ENCODE measurements at places on chromosomes 7 and 10.

DNA sequence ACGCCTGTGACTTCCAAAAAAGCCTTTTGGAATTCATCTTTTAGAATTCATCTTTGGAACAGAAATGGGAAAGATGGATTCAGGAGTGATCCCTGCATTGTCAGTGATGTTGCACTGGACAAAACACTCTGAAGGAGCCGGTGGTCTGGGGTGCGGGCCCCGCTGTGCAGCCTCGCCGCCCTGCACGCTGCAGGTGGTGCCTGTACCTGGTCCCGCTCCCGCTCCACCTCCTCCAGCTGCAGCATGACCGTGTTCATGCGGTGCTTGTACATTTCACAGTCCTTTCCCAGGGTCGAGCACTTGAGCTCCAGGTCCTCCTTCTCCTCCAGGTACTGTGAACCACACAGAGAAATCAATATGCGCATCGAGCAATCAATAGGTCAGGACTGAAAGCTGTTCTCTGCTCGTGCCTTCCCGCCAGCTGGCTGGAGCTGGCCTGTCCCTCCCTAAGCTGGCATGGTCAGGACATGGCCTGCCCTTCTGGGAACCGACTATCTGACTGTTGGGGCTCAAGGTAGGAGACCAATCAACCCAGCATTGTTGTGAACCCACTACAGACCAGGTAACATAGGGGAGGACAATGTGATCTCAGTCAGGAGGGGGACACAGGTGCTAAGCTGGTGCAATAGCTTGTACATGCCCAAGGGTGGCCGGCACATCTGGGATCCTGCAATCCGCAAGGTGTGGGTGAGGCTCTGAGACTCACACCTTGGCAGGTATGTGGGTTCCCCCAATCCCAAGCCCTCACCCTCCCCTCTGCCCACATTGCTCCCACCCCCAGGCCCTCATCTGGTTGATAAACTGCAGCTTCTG, 93.8 kb upstream of the GNA12 start:
- no peak for DNase-seq

DNA sequence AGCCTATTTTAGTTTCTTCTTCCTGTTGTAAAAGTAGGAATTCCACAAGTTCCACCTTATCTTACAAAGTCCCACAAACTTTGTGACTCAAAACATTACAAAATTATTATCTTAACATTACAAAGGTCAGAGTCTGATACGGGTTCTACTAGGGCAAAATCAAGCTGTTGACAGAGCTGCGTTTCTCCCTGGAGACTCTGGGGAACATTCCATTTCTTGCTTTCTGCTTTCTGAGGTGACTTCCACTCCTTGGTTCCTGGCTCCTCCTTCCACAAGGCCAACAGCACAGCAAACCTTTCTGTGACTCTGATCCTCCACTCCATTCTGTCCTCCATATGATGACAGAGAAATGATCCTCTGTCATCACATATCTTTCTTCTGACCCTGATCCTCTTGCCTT, 10.6 kb downstream of the OR2F1 start:
- DNase-seq = no peak

DNA sequence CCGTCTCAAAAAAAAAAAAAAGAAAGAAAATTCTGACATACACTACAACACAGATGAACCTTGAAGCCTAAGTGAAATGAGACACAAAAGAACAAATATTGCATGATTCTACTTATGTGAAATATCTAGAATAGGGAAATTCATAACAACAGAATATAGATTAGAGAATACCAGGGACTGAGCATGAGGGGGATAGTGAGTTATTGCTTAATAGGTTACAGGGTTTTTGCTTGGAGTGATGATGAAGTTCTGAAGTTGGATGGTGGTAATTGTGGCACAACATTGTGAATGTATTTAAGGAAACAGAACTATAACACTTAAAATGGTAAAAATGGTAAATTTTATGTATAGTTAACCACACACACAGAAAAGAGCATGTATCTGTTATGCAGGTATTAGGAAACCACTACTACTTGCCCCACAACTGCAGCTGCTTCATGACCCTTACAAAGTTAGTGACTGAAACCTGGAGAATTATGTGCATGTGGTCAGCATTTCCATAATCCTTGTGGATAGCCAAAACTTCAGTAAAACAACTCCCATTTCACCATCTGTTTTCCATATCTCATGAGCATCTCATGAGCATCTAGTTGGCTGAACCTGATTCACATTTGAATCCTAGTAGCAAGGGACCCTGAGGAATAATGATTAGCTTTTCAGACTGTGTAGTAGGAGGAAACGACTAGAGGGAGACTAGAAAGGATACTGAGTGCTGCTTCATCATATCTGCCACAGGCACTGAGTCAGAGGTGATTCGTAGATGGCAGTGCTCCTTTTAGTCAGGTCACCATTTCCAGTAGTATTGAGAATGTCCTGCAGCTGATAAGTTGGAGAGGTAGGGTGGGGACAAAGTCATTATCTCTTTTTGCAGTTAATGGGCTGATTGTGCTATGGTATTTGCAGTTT, 26.3 kb downstream of the SAMD8 start:
- no peak for DNase-seq

GRCh38 chr10:112728118-112728883, 221.7 kb upstream of the TCF7L2 start:
- DNase-seq = no peak

DNA sequence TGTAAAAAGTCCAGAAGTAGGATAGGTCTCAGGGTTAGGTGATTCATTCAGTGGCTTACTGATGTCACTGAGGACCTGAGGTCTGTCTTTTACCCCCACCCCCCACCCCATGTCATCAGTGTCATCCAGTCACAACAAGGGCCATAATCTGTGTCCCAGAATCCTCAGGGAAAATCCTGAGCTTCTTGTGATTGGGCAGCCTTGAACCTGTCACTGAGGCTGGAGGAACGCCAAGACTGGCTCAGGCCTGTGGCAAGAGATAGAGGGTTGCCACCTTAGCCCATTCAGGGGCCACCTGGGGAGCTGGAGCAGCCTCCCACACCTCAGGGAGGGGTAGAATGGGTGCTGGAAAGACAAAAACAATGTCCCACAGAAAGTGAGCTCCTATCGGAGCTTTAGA, 29.7 kb downstream of the NUB1 start:
- no peak for DNase-seq

DNA sequence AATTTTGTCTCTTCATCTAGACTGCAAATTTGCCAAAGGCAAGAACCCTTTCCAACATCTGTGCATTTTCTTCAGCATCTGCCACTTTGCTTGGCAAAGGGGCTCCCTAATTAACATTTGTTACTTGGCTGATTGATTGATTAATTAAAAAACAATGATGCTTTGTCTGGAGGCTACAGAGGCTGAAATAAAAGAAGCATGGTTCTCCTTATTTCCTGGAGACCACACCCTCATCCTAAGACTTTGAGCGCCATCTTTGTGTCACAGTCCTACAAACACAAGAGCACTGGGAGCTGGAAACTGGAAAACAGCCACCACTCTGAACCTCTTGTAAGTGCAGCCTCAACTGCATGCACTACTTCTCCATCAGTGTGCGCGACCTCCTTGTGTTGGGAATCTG, 189.2 kb downstream of the C7orf25 start:
- no peak for DNase-seq

- DNase-seq = no peak
Observed at GRCh38 chr10:88840881-88841280, 10.8 kb downstream of the ANKRD22 start.

Measured in KBM-7 (cell line).